ENCODE measurements at places on chromosomes 4 and X. TPM values are rescaled to one million over a fixed set of nuclear protein-coding genes. Genes with fewer than 3 reads are reported as not detected.

DNA sequence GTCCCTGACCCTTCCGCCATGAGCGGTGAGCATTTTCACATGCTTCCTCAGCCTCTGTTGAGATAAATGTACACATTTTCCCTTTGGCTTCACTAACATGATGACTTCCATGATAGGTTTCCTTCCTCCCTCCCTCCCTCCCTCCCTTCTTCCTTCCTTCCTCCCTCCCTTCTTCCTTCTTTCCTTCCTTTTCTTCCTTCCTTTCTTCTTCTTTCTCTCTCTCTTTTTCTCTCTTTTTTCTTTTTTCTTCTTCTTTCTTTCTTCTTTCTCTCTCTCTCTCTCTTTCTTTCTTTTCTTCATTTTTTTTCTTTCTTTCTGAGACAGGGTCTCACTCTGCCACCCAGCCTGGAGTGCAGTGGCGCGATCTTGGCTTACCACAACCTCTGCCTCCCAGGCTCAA is 8.9 kb downstream of the HGFAC start:
- H3K4me3 ChIP-seq: no peak overlapping the region
- no peak overlapping the region for H3K27ac ChIP-seq
- no peaks in the 10 kb centered on the region for H3K27me3 ChIP-seq
- DNase-seq: no peak
- H3K4me1 ChIP-seq: no peaks in the 10 kb centered on the region
- no peaks in the 10 kb centered on the region for H3K36me3 ChIP-seq

DNA sequence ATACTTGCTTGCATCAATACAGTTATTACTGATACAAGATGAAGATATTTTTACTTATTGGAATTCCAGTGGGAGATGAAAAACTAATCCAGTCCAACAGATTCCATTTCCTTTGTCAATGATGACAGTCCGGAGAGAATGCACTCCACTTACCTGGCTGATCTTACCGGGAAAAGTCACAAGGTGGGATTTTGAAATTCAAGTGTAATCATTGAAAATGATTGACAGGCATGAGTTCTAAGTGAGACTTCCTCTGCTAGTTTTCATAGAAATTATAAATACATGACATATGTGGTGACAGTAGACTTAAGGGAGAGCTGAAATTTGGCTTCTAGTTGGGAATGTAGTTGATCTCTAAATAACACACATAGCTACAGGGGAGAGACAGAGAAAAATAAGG is 859.9 kb downstream of the FAT4 start:
- no peak overlapping the region for H3K27ac ChIP-seq
- H3K4me1 ChIP-seq: no peaks in the 10 kb centered on the region
- no peaks in the 10 kb centered on the region for H3K36me3 ChIP-seq
- no peak overlapping the region for H3K4me3 ChIP-seq
- no peaks in the 10 kb centered on the region for H3K27me3 ChIP-seq
- no peak for DNase-seq

DNA sequence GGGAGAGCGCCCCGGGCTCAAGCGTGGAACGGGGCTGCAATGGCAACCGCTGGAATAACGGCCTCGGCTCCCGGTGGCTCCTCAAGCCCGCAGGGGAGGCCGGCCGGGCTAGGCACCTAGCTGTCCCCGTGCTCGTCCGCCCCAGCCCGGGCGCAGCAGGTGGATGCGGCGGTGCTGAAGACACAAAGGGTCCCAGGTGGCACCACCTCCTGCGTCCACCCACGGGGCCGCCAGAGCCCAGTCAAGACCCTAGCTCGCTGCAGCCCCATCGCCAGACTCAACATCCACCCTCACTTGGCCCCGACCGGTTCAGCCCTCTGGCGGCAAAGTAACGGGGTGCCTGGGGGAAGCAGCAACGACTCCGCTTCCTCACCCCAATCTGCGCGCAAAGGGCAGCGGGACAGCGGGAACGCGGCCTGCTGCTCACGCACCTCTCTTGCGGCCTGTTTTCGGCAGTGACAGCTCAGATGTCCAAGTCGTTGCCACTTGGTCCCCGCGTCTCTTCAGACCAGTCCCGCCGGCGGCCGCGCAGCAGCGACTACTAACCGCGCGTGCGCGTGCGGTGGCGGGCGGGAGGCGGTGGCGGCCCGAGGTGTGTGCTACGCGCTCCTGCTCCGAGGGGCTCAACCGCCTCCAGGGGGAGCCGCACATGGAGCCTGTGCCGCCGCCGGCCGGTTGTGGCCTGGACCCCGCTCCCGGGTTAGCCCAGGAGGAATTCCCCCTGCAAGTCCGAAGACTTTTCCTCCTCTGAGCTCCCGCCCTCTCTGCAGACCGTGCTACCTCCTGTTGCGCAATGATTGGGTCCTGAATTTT is at the start of gene CLGN:
CLGN (minus strand) TSS at position 543 of the 813 bp plus-strand sequence. CDS start 14,570 bp downstream, outside the sequence.
- H3K4me1 ChIP-seq: no peaks in the 10 kb centered on the region
- no peaks in the 10 kb centered on the region for H3K27me3 ChIP-seq
- peak within 1 kb of the TSS; percentile 39 for H3K4me3 ChIP-seq
- no peaks in the 10 kb centered on the region for H3K36me3 ChIP-seq
- no peak within 1 kb of the TSS for H3K27ac ChIP-seq

Gene HMGN5
- 3.1 TPM for total RNA-seq
